ENCODE measurements at places on chromosomes 1 and 21.

DNA sequence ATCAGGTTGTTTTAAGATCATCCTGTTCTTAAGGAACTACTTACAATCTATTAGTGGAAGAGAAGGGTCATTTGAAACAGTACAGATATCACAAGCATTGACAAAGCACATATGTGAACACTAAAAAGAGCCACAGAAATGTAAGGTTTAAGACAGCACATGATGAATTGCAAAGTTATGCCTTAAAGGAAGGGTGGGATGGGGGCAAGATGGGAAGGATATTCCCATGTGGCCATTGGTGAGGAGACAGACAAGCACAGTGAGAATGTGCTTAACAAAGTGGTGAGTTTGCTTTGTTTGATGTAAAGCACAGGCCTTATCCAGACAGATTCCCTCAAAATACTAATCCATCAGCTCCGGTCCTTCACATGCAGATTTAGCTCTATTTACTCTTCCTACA lies 151.6 kb upstream of the IVNS1ABP start:
- DNase-seq, result no peak

DNA sequence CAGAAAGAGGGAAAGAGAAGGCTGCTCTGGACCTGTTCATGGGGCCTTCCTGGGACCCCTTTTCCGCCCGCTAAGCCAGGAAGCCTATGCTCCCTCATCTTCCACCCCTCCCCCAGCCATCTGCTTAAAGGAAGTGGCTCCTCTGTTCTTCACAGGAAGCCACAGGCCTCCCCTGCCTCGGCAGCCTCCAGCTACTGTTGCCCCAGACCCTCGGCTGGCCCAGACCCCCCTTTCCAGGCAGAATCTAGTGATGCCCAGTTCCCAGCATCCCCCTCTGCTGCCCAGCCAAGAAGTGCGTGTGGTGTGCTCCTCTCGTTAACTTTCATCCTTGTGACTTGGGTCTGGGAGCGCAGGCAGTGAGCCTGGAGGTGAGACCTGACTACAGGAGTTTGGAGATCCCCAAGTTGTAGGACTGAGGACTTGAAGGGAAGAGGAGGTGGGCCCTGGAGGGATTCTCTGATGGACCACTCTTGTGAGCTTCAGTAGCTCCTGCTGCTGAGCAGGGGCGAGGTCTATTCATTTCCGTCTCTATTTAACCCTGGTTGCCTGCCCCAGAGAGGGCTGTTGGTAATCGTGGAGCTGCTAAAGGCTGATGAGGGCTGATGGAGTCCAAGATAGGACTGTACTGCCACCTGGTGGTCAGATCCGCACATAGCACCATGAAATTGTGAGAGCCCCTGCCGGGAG lies 9.1 kb downstream of the IFI6 start:
- DNase-seq, result peak; percentile 73

- DNase-seq, result no peak
Observed at GRCh38 chr21:33155422-33155821, 74.3 kb upstream of the IFNAR2 start.

DNA sequence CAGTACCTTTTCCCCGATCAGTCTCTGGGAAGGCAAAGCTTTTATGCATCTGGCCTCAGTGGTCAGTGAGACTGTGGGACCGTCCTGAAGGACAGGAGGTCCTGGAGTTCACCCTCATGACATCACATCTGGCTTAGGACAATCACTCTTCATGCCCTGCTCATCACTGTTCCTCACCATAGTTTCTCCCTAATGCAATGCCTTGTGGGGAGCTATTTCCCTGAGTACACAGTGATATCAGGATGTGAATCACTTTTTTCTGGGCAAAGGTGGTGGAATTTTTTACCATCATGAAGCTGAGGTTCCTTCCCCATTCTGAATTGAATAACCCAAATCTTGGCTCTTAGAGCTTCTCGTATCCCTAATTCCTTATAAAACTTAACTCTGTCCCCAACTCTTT lies 34.8 kb upstream of the CFAP126 start:
- DNase-seq, result no peak

DNA sequence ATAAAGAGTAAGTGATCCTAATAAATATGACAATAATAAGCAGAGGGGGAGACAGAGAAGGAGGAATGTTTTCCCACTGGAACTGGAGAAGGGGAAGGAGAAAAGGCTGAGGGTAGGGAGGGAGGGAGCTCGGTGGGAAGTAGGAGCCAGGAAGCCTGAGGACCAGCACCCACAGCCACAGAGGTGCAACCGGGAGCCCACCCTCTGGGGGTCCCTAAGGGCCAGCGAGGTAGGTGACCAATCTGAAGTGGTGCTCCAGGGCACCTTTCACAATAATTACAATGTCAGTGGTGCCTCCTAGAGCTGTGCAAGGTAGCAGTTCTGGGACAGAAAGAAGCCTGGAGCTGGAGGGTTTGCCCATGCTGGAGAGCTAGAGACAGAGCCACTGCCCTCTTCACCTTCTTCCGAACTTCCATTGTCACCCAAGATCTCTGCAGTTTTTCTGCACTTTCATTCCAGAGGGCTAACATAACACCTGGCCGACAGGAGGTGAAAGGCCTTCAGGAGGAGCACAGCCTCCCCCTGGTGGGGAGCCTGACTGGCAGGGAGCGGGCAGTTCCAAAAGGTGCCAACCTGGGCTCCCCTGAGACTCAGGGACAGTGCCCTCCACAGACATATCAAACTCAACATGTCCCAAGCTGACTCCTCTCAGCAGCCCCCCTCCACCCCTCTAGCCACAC lies 4.1 kb upstream of the AHCYL1 start:
- no peak for DNase-seq

DNA sequence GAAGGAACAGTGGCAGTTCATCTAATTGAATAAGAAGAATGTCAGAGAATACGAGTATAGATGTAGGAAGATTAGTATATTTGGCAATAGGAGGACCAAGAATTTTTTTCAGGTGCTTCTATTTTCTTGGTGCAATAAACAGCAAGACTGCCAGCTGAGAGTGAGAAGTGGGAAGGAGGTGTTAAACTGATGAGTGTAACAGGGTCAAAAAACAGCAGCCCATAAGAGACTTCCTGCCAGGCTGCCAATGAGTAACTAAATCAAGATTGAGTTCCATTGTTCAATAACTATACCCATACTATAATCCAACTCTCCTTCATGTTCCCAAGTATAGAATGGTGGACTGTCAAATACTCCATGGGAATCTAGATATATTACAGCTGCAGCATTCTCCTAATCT lies 28.7 kb downstream of the LYST start:
- no peak for DNase-seq

GRCh38 chr21:36727866-36728265 lies 29.0 kb downstream of the SIM2 start:
- no peak for DNase-seq

- no peak for DNase-seq
Observed at GRCh38 chr1:246099570-246099969, 407.5 kb downstream of the SMYD3 start.

DNA sequence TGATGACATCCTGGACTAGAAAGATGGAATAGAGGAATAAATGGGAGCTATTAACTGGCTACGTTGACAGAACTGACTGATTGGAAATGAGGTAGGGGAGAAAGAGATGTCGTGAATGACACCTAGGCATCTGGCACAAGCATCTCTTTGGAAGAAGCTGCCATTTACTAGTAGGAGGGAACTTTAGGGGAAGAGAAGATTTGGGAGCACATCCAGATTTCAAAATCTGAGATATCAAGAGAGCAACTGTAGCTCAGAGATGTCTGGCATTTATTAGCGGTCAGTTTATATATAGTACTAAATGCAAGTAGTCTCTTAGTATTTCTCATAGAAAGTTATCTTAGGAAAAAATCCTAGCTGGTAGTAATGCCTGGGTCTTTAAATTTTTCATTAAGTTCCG lies 131.9 kb upstream of the C1orf105 start:
- no peak for DNase-seq

DNA sequence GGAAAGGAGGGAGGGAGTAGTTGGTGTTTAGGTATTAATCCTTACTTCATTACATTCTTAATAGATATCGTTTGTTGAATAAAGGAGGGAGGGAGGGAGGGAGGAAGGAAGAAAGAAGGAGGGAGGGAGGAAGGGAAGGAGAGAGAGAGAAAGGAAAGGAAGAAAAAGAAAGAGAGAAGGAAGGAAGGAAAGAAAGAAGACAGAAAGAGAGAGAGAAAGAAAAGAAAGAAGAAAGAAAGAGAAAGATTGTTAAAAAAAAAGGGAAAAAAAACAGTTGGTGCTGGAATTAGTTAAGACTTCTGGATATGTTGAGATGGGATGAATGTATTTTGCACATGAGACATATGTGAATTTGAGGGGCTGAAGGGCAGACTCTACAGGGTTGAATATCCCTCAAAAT lies 44.1 kb upstream of the ZSWIM5 start:
- DNase-seq, result no peak

DNA sequence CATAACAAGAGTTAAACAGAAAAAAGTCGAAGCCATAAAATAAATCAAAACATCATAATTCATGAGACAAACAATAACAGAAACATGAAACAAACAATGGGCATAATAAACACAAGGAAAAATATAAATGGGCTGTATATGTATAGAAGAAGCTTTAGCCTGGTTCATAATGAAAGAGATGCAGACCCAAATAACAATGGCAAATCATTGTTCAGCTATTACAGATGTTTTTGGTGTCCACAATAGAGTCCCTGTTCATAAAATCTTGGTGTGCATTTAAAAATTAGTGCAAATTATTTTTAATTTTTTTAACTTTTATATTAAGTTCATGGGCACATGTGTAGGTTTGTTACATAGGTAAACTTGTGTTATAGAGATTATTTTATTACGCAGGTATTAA lies 1185.9 kb upstream of the B3GALT2 start:
- no peak for DNase-seq

GRCh38 chr1:46362158-46362557 lies 21.6 kb downstream of the NSUN4 start:
- DNase-seq, result no peak

DNA sequence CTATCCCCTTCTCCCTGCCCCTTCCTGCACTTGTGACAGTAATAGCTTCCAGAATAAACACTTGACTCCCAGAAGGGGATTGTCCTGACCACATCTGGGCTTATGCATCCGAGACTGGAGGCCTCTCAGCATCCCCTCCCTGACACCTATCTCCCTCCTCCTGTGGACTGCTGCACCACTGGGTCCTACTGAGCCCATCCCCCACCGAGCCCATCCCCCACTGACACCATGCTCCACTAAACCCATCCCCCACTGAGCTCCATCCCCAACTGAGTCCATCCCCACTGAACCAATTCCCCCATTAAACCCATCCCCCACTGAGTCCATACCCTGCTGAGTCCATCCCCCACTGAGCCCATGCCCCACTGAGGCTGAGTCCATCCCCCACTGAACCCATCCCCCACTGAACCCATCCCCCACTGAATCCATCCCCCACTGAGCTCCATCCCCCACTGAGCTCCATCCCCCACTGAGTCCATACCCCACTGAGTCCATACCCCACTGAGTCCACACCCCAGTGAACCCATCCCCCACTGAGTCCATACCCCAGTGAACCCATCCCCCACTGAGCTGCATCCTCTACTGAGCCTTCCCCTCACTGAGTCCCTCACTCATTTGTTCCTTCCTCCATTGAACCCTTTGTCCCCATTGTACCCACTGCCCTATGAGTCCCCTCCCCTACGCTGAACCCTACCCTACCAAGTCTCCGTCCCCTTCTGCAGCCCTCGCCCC lies 5.6 kb downstream of the PDZK1IP1 start:
- no peak for DNase-seq

DNA sequence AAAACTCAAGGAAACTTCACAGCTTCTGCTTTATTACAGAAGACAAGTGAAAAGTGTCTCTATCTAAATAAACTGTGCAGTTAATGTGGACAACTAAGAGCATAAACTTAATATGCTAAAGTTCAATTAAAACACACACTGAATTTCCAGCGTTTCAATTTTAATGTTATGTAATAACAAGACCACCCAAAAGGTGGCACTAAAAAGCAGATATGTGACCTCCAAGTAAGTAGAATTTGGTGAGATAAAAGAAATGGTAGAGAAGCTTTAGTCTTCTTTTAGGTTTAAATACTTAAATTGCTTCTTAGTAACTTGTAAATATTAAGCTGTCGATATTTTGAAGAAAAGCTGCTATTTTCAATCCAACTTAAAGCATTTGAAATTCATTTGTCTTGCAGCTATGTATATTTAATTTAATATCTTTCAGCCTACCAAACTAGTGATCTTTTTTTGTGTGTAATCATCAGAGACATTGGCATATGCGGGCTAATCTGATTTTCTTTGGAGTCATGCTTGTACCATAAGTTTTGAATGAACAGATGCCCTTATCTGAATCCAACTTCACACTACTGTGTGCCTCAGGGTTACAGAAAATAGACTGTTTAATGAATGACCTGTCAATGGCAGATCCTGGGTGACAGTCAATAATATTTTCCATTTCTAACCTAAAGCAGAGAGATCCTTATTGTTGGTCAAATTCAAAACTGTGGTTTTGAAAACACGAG lies 36.5 kb upstream of the ADAMTS1 start:
- no peak for DNase-seq

DNA sequence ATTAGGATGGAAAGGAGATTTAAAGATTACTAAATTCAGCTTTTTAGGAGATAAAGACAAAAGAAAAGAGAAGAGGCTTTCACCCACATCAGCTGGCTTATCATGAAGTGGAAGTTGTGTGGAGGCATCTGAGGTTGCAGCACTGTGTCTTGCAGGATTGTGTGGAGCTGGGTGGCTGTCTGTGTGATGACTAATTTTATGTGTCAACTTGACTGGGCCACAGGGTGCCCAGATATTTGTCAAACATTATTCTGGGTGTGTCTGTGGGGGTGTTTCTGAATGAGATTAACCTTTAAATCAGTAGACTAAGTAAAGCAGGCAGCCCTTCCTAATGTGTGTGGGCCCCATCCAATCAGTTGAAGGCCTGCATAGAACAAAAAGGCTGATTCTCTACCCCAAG lies 3.9 kb downstream of the KCNA10 start:
- DNase-seq, result no peak

GRCh38 chr1:31626223-31627207 lies 9.0 kb downstream of the HCRTR1 start:
- DNase-seq, result no peak

- no peak for DNase-seq
Observed at GRCh38 chr21:26914557-26914956, 52.3 kb downstream of the ADAMTS5 start.

DNA sequence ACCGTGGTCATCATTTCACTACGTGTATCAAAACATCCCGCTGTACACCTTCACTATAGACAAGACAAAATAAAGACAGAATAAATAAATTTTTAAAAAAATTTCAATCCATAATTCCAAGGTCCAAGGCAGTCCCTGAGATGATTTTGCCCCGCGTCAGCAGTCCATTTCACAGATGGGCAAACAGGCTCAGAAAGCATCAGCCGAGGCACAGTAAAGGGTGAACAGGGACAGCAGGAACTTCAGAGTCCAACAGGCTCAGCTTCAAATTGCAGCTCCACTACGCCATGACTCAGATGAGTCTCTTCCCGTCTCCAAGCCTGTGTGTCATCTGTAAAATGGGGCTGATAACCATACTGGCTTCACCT lies 15.0 kb downstream of the MATN1 start:
- DNase-seq, result no peak

GRCh38 chr21:42595283-42596187 lies 57.9 kb upstream of the PDE9A start:
- DNase-seq, result no peak

- no peak for DNase-seq
Observed at GRCh38 chr21:37447288-37447936, 80.8 kb downstream of the DYRK1A start.

- DNase-seq, result no peak
Observed at GRCh38 chr1:70194601-70195000, 10.8 kb downstream of the LRRC40 start.

Data from stimulated activated CD8-positive, alpha-beta memory T cell treated with anti-CD3 and anti-CD28 coated beads, Interleukin-12 subunit alpha, Interleukin-12 subunit beta, amount 100 ng/mL, for 4 hours (primary cell).